ENCODE measurements at places on chromosomes 1 and 21.

- DNase-seq, result no peak
These were observed 105.7 kb downstream of the PRDM16 start for GRCh38 chr1:3174487-3175247.

DNA sequence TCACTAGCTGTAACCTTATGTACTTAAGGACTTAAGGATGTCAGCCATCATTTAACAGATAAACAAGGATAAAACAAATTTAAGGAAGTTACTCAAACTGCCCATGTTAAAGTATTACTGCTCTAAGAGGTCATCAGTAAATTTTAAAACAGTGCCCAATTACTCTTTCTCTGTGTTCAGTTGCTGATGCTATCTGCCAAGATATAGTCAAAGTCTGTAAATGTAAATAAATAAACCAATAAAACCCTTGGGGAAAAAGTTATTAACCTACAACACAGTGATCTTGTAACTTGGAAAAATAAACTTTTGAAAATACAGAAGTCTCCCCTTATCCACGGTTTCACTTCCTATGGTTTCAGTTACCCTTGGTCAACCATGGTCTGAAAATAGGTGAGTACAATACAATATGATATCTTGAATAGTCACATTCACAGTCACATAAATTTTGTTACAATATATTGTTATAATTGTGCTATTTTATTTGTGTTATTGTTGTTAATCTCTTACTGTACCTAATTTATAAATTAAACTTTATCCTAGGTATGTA, 501.8 kb downstream of the LMO4 start:
- DNase-seq, result no peak

DNA sequence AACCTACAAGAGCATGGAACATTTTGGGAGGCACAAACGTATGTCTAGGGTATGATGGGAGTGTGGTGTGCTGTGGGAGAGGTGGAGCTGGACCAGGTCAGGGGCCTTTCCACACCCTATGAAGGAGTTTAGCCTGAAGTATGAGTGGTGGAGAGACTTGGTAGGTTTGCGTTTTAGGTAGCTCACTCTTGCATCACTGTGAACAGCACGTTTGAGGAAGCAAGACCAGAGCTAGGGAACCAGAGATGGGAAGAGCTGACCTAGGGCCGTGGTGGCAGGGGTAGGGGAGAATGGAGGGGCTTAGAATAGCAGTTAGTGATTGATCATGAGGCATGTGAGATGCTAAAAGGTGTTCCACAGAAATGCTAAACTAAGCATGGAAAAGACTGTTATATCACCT, 25.1 kb upstream of the ZFP69B start:
- no peak for DNase-seq

DNA sequence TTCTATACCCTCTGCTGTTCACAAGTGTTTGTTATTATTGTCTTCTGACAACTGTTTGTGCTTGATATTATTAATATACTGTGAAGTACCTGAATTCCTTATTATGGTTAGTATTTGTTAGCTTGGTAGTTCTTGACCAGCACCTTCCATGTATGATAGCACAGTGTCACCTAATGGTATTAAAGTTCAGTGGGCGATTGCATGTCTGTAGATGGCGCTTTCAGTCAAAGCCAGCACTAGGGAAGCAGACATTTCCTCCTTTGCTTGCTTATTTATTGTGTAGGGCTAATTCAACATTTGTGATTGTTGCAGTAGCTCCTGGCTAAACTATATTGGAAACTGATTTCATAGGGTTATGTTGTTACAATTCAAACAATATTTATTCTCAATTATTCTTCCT, 218.0 kb downstream of the ZP4 start:
- DNase-seq, result no peak

DNA sequence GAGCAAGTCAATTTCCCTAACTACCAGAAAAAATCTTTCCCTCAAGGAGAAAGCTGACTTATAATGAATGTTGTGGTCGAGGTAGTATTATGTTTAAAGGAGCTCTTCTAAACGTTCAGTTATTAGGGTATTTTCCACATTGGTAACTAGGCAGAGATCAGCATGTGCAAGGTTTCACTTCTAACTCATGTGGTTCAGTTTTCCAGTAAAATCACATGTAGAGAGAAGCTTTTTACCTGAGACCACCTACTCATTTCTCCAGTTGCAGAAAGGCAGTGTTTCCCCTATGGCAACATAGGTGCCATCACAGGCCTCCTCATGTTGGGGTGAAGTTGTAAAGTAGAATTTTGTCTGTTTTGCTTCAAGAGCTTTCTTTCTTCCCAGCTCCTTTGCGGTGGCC, 23.7 kb downstream of the IL23R start:
- no peak for DNase-seq

GRCh38 chr1:208106218-208106617, 138.0 kb downstream of the PLXNA2 start:
- no peak for DNase-seq

DNA sequence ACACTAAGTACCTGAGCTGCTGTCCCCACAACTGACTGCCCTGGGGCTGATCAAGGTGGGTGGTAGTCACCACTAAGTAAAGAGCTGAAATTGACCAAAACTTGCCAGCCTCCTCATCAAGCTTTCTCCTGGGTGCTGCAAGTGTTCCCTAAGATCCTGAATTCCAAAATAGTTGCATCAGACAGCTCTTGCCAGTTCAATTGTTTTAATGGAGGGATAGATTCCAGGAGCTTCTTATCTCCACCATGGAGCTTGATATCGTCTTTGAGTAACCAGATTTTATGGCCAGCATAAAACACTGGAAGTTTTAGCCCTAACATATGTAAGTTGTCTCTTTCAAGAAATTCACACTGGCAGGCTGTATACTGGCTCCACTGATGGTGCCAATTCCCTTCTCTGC, 90.3 kb downstream of the NID1 start:
- no peak for DNase-seq

All from GM04504 (cell line).